GM23248 (cell line): ENCODE measurements at places on chromosomes 12 and 14.

- DNase-seq: peak; percentile 49
Observed at GRCh38 chr12:103865151-103865730, 24.2 kb upstream of the NT5DC3 start.

GRCh38 chr14:65231286-65231980, 129.1 kb upstream of the MAX start:
- DNase-seq: no peak

GRCh38 chr14:61524936-61525292, 170.4 kb upstream of the HIF1A start:
- peak; percentile 17 for DNase-seq

GRCh38 chr14:102580550-102581110, 11.8 kb upstream of the RCOR1 start:
- DNase-seq: peak; percentile 73
